Cardiac muscle cell (in vitro differentiated cells and primary cell): ENCODE measurements at places on chromosomes 11 and 22. TPM values are rescaled to one million over a fixed set of nuclear protein-coding genes. Genes with fewer than 3 reads are reported as not detected.

The OR8A1 gene
- total RNA-seq: not detected in 2 replicates

The TPBGL gene
- 0.18 and 0.21 TPM in 2 replicates for total RNA-seq

The BACE1 gene
- total RNA-seq: 25.3 and 25.9 TPM in 2 replicates

The SAA2 gene
- 0.14 TPM in 1 of 2 replicates, not detected in the other for total RNA-seq

The SCGB1A1 gene
- total RNA-seq: not detected in 2 replicates

The TBX10 gene
- total RNA-seq: not detected in 2 replicates
